ENCODE measurements at places on chromosomes 6 and 20. TPM values are rescaled to one million over a fixed set of nuclear protein-coding genes. Genes with fewer than 3 reads are reported as not detected.

DNA sequence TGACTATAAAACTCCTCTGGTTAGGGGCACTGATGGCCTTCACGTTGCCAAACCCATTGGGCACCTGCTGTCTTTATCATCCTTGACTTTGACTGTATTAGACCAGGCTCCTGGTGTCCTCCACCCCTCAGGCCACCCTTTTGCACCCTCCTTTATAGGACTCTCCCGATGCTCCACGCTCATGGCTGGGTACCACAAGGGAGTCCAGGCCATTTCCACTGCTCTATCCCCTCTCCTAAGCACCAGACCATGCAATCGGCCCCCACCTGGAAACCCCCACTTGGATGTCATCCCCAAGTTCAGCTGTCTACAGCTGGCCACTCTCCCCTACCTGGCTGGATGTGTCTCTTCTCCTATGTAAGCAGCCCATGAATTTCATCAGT lies 115.2 kb downstream of the TOX2 start:
- DNase-seq, result no peak

DNA sequence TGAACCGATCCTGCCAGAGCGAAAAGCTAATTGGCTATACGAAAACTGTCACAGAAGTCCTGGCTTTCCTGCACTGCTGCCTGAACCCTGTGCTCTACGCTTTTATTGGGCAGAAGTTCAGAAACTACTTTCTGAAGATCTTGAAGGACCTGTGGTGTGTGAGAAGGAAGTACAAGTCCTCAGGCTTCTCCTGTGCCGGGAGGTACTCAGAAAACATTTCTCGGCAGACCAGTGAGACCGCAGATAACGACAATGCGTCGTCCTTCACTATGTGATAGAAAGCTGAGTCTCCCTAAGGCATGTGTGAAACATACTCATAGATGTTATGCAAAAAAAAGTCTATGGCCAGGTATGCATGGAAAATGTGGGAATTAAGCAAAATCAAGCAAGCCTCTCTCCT lies 14.2 kb downstream of the CCR6 start:
- no peak for DNase-seq

DNA sequence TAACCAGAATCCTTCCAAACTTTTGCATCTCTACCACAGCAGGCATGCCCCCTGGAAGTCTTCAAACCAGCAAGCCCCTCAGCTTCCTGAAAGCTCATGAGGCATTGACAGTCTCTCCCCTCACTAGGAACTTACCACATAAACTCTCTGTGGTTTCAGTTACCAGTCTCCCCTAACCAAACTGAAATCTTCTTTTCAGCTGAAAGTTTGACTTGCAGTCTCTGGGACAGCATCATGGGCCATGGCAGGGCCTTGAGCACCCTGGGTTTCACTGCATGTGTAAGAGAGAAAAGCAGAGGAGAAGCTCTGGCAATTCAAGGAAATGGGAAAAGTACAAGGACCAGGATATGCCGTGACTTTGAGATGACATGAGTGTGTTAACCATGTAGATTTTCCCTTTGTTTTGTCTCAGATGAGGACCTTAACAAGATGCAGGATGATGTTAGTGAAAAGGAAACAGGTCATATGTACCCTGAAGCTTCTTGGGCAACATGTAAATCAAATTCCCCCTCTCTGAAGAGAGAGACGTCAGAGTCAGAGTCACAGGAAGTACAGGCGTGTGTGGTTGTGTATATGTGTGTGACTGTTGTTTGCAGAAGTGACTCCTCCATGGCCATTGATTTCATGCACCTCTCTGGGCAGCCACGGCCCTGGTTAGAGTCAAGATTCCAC lies 106.3 kb downstream of the TNFRSF21 start:
- peak; percentile 33 for DNase-seq

- DNase-seq, result no peak
Measured at GRCh38 chr20:5172167-5172601, 45.4 kb downstream of the CDS2 start.

DNA sequence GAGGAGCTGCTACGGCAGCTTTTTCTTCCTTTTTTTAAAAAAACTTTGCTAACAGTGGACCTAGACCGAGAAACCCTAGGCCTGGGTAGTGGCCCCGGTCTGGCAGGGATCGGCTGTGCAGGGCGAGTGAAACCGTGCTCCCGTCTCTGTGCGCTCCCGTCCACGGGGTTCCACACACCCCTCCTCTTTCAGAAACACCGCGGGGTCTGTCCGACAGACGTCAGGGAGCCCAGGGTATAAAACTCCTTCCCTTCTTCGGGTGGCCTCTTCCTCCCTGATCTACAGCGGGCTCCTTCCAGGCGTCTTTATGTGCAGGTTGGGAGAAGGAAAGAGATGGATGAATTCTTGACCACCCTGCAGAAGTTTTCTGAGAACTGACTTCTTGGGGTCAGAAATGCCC lies 27.1 kb upstream of the SMOC2 start:
- DNase-seq, result no peak

DNA sequence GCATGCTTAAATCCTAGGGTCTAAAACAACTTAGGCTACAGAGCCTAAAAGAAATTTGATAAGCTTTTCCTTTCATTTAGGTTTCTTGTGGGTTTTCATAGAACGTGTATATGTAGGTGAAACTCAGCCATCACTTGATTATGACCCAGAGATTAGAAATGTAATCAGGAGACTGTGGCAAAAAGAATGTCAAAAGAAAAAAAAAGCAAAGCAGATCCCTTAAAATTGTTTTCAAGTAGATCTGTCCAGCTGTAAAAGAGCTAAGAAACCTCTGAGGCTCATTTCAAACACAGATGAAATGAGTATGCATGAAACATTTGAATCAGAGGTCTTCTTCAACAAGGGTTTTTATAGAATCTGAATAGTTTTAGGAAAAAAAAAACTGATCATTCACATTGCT lies 341.3 kb upstream of the PRDM1 start:
- no peak for DNase-seq

DNA sequence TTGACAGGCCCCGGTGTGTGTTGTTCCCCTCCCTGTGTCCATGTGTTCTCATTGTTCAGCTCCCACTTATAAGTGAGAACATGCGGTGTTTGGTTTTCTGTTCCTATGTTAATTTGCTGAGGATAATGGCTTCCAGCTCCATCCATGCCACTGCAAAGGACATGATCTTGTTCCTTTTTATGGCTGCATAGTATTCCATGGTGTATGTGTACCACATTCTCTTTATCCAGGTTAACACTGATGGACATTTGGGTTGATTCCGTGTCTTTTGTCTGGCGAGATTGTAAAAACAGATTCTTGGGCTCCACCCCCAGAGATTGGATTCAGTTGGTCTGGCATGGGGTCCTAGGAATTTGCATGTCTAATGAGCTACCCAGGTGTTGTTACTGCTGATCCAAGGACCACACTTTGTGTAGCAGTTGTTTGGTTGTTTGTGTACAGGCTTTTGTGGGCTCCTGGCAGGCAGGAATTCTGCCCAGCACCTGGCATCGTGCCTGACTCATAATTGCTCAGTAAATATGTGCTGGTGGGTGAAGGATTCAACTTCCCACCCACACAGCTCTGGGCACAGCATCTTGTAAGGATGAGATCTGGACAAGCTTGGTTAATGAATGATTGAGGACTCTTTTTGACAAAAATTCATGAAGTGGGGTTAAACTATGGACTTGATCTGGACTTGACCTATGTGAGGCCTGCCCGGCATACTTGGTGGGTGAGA lies 5.2 kb downstream of the TOX2 start:
- no peak for DNase-seq

- peak; percentile 84 for DNase-seq
Measured at GRCh38 chr6:24858177-24858653, 59.5 kb upstream of the ARMH2 start.

- no peak for DNase-seq
Measured at GRCh38 chr6:80531681-80532619, 425.5 kb downstream of the BCKDHB start.

The RBM24 gene
- not detected for polyA plus RNA-seq

The TNFRSF21 gene
- 0.44 TPM for polyA plus RNA-seq

The NHSL1 gene
- not detected for polyA plus RNA-seq

The MTFR2 gene
- 1.3 TPM for polyA plus RNA-seq

The ANKRD66 gene
- polyA plus RNA-seq, result not detected

The VGLL2 gene
- polyA plus RNA-seq, result not detected

The SRSF6 gene
- polyA plus RNA-seq, result 66.0 TPM
